Fibroblast of pulmonary artery (primary cell): ENCODE measurements at places on chromosomes 2 and 18.
A peak's percentile ranks its signal among the peaks of the same experiment; 100 is the strongest.

GRCh38 chr2:142796588-142796987, 80.9 kb upstream of the KYNU start:
- DNase-seq = no peak

GRCh38 chr2:45802499-45803138, 151.1 kb downstream of the PRKCE start:
- DNase-seq = no peak

GRCh38 chr2:105125428-105125827, 87.6 kb downstream of the MRPS9 start:
- DNase-seq = no peak

DNA sequence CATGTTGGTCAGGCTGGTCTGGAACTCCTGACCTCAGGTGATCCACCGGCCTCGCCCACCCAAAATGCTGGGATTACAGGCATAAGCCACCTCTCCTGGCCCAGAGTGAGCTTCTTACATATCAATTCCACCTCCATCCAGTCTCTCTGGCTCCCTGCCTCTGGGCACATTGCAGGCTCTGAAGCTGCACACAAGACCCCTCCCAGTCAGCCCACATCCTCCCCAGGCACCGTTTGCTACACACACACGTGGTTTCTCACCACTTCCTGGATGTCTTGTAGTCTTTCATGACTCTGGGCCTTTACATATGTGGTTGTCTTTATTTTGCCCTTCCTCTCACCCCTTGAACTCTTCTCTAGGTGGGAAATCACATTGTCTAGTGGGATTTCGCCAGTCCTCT, 64.0 kb upstream of the CABLES1 start:
- peak; percentile 16 for DNase-seq

- no peak for DNase-seq
Measured at GRCh38 chr2:95054016-95054415, 28.5 kb downstream of the MAL start.

DNA sequence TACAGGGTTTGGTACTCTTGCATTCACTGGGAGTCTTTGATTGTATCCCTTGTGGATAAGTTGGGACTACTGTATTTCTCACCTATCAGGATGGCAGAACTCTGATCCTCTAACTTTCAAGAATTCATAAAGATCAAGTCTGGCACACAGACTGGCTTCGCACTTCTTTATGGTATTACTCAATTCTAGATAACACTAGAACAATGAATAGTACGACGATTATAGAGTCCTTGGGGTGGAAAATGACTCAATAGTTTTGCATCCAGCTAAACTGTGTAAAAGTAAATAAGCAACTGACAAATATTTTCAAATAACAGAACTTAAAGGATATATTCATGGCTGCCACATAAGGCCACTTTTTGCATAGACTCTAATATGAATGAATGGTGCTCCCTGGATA, 103.4 kb upstream of the MEX3C start:
- DNase-seq = peak; percentile 57

DNA sequence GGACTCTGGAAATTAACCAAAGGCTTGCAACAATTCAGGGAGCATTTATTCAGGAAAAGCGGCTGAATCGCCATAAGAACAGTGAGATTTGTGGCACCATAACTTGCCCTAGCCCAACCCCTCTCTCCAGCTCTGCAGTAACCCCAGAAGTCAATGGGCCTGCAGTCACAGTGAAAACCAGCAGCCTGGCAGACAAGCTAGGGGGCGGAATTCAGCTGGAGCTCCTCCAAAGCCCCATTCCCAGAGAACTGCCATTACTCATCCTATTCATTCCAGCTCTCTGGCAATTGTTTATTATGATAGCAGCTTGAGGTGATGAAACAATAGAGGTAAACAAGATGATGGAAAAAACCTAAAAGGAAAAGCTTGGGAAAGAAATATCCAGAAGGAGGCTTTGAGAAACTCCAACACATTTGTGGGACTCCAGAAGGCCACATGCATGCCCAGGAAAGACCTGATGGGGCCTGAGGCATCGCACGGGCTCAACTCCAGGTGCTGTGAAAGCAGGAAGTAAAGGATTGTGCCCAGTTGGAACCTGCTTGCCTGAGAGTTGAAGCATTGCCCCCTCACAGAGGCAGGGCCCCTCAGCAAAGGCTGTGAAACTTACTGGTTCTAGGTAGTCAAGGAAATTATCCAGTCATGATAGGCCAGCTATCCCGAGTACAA, 126.7 kb downstream of the TWIST2 start:
- peak; percentile 94 for DNase-seq

- DNase-seq = no peak
Measured at GRCh38 chr2:119672161-119672862, 6.7 kb upstream of the TMEM177 start.

DNA sequence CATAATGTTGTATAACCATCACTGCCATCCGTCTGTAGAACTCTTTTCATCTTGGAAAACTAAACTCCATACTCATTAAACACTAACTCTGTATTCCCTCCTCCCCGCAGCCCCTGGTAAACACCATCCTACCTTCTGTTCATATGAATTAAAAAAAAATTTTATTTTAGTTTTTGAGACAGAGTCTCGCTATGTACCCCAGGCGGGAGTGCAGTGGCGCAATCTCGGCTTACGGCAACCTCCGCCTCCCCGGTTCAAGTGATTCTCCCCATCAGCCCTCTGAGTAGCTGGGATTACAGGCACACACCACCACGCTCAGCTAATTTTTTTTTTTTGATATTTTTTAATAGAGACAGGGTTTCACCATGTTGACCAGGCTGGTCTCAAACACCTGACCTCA, 52.9 kb downstream of the RRM2 start:
- no peak for DNase-seq

GRCh38 chr18:75107196-75107930, 101.6 kb downstream of the PTGR3 start:
- no peak for DNase-seq

DNA sequence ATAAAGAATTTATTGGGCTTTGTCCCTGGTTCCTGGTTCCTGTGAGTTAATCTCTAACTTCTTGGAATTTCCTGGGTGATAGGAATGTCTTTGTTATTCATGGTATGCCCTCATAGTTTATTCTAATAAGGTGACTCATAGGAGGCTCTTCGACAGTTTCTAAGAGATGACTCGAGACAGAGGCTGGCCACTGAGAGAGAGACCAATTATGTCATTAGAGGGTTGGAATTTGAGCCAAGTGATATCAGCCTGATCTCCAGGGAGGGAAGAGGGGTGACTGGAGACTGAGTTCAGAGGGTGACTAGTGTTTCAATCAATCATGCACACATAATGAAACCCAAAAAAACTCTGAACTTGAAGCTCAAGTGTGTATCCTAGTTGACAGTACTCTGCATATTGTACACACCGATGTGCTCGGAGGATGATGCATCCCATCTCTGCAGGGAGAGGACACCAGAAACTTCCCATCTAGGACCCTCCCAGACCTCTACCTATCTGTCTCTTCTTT, 185.7 kb downstream of the MTCL1 start:
- DNase-seq = peak; percentile 88

DNA sequence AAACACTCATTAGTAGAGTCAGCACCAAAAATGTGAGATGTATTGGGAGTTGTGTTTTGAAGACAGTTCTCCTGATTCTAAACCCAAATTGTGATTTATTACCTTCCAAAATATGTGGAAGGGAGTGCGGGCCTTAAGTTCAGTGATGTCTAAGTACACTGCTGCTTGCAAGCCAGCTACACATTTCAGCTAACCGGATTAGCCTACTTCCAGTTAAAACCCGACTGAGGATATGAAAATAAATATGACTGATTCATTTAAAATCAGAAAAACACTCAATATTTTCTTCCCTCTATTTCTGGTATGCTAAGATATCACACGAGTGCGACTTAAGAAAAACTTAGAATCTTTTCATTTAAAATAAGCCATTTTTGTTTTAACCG, 907 bp downstream of the FHL2 start:
- peak; percentile 50 for DNase-seq

DNA sequence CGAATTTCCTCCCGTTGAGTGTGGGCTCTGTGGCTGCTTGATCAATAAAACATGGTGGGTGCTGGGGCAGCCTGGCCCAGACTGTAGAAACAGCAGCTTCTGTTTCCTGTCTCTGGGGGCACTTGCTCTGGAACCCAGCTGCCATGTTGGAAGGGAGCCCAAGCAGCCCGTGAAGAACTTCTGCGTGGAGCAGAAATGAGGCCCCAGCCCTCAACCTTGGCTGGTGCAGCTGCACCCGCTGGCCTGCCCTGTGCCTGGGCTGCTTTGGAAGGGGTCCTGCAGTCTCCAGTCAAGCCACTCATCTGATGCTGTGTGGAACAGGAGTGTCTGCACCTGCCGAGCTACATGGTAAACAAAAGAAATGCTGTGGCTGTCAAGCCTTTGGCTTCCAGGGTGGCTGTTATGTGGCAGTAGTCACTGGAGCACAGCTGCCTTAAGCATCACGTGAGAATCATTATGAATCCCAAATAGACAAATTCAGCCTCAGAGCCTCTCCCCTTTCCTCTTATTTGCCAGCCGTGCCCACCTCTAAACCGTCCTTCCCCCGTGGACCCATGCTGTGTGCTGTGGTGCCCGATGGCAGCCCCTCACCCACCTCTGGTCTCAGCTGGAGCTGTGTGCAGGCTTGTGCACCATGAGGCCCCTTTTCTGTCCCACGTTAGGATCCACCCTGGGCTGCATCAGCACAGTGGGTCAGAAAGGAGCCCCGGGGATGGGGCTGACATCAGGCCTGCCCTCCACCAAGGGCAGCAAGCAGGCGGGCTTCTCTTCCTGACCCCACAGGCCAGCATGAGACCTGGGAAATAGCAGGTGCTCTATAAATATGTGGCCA, 134.0 kb upstream of the HDAC4 start:
- DNase-seq = no peak

GRCh38 chr2:237806334-237806733, 7.8 kb downstream of the RBM44 start:
- peak; percentile 45 for DNase-seq

- no peak for DNase-seq
Measured at GRCh38 chr2:153443106-153443505, 35.5 kb downstream of the RPRM start.

GRCh38 chr2:216792222-216793021, 67.4 kb downstream of the TNP1 start:
- DNase-seq = peak; percentile 6

GRCh38 chr2:96961210-96961950, 25.0 kb downstream of the FAM178B start:
- DNase-seq = no peak

DNA sequence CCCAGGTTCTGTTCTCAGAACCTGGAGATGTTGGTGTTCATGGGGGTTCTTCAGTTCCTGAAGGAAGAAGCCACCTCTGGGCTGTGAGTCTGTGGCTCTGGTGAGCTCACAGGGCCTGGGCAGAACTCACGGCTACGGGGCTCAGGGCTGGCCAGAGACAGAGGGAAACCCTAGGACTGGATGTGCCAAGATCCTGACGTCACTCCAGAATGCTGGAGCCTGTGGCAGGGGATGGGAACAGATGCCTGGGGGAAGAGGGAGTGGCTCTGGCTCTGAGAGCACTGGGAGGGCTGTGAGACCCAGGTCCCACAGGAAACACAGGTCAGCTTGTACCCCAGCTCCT, at the start of gene OTOF:
OTOF (minus strand) TSS at position 214 of the 343 bp plus-strand sequence.
- peak; percentile 78 for DNase-seq

GRCh38 chr18:51727780-51728179, 530.3 kb upstream of the MEX3C start:
- no peak for DNase-seq

GRCh38 chr18:31275722-31276463, 42.1 kb upstream of the DSG1 start:
- peak; percentile 36 for DNase-seq

DNA sequence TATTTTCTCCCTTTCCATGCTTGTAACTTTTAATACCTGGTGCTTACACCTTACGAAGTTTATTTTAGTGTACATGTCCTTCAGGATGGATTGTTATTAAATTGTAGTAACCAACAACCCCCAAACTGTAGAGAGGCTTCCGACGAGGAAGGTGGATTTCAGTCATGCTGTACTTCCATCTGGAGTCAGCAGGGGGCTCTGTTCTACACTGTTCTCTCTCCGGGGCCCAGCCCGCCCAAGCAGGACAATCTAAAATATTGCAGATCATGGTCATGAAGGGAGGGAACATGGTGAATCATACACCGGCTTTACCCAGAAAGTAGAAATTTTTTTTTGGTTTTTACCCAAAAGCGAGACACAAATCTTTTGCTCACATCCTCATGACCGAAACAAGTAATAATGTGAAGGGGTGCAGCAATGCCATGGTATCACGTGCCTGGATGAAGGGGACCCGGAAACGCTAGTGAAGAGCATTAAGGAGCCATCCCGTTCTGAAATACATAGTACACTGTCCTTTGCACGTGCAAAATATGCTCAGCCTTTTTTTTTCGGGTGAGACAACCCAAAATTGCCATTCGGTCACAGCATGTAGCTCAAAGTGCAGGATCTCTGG, 884.8 kb downstream of the EPHA4 start:
- DNase-seq = peak; percentile 69

DNA sequence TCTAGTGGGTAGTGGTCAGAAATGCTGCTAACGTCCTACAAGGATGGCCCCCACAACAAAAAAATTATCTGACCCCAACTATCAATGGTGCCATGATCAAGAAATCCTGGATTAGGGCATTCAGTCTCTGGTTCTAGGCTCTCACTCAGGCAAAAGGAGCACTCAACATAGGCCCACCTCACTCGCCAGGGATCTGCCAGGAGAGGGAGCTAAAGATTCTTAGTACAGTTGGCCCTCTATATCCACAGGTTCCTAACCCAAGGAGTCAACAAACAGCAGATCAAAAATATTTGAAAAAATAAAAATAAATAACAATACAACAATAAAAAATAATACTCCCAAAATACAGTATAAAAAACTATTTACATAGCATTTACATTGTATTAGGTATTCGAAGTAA, 10.0 kb downstream of the SLC4A5 start:
- peak; percentile 68 for DNase-seq

- peak; percentile 76 for DNase-seq
Measured at GRCh38 chr2:121095257-121096080, 189.5 kb downstream of the TFCP2L1 start.

- DNase-seq = no peak
Measured at GRCh38 chr2:23709311-23709710, 217.6 kb downstream of the ATAD2B start.

- DNase-seq = no peak
Measured at GRCh38 chr2:62142054-62142453, 53.9 kb upstream of the B3GNT2 start.

- peak; percentile 61 for DNase-seq
Measured at GRCh38 chr18:68397241-68398035, 317.5 kb downstream of the TMX3 start.

GRCh38 chr2:70128005-70128404, 40.7 kb downstream of the PCBP1 start:
- no peak for DNase-seq

DNA sequence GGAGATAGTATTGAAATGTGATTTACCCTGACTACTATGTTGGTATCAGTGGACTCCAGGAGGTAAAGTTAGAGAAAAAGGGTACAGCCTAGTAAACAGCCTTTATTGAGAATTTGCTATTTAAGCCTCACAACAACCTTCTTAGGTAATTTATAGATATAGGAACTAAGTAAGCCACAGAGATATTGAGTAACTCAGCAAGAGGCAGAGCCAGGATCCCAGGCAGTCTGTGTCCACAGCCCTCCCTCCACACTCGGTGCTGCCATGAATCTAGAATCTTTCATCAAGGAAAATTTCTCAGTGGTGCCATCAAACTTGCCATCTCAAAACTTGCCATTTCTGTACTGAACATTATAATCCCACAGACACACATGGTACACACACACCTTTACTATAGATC, 170.9 kb downstream of the CAPN13 start:
- DNase-seq = no peak
